ENCODE measurements at places on chromosomes 11 and 22.

DNA sequence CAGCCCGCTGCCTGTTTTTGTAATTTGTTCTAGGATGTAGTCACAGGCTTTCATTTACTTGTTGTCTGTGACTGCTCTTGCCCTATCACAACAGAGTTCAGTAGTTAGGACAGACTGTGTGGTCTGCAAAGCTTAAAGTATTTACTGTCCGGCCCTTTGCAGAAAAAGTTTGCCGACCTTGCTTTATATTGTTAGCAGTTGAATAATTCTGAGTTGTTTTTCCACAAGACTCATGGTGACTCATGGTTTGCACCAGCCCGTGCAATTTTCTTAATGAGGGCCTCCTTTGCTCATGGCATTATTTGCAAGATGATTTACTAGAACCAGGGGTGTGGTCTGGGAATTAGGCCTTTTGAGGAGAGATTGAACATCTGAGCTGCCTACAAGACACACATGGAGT is 110.6 kb downstream of the SCN3B start:
- DNase-seq, result no peak

GRCh38 chr11:38089726-38090125 is 1491.7 kb upstream of the RAG2 start:
- no peak for DNase-seq

DNA sequence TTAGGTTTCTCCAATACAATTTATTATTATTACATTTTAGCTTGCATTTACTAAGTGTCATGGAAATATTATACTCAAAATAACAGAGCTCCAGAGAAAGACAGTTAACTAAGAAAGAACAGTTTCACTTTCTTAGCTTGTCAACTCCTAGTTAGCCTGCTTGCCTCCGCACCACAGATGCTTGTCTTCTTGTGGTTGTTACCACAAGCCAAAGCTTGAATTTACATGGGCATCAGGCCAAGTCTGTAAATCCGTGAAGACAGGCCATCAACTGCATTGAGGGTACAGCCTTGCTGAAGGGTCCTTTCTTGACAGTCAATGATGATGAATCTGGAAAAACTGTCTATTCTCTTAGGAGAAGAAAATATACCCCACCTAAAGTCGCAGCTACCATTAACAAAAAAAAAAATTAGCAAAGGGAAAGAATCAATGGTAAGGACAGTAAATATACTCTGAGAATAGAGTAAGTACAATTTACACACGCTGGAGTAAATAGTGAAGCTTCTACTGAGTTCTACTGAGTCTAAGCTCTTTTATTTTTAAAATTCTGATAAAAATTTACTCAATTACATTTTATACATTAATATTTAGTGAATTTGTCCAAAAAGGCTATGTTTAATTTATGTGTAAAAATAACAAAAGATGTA is 15.6 kb upstream of the DENND5A start:
- peak; percentile 46 for DNase-seq

DNA sequence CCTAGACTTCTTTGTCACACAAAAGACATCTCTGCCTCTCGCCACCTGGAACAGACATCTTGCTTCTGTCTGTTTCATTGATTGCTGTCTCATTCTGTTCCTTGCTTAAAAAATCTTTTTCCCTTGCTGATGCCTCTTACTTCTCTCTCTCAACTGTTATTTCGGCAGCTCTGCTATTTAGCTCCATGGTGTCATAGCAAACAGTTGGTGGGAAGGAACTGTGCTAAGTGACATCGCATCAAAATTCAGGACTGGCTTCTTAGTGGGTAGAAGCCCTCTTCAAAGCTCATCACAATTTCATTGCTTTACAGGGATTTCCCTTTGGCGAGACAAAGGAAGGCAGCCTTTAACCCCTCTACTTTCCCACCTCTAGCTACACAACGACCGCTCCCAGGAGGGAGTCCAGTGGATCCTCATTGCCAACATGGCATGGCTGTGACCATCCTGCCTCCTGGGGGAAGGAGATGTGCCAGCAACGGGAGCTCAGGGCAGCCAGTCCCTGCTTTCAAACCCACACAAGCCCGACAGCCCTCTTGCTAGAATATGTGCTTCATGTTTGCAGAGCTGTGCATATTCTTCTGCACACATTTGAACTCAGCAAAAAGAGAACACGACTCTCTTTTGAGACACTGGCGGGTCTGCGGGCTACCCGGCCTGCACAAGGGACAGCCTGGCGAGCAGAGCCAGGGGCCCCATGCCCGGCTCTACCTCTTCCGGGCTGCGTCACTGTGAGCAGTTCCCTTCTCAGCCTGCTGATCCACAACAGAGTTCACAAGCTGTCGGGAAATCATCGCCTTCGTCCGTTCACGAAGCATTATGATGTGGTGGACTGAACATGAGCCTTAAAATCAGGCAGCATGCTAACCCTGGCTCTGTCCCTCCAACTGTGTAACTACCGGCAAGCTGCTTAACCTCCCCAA is 51.1 kb upstream of the JAM3 start:
- no peak for DNase-seq

GRCh38 chr11:113705871-113706655 is at the start of gene TMPRSS5:
Gene TMPRSS5 (minus strand): TSS chr11:113706308. CDS start chr11:113706224, 84 bp downstream.
- no peak for DNase-seq

DNA sequence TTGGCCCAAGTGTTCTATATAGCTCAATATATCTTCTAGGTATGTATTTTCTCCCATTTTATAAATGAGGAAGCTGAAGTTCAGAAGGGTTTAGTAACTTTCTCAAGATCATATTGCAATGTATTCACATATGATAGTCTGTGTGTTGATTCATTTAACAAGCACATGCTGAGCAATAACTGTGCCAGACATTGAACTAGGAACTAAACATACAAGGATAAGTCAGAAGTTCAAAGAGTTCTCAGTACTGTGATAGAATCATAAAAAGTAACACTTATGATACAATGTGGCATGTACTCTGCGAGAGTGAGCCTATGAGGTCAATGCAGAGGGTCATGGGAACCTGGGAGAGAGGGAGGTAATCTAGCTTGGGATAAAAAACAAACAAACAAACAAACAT is 1082.2 kb upstream of the TENM4 start:
- no peak for DNase-seq

DNA sequence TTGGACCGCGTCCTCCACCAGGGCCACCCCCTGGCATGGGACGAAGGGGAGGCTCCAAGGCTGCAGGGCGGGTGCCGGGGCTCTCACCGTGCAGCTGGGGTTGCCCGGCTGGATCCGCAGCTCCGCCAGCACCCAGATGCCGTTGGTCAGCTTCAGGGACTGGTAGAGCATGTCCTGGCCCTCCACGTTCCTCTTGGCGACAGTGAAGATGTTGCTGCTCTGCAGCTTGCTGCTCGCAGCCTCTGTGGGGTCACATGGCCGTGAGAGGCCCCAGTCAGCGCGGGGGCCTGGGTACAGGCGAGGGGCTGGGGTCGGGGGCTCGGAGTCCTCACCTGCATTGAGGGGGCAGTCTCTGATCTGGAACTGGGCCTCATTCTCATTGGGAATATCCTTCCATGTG is 14.8 kb upstream of the RASL10A start:
- DNase-seq, result no peak

Measured in stimulated activated CD4-positive, alpha-beta T cell treated with anti-CD3 and anti-CD28 coated beads, Interleukin-2, amount 100 ng/mL, for 48 hours (primary cell).